ENCODE measurements at places on chromosomes 7 and 10. TPM values are rescaled to one million over a fixed set of nuclear protein-coding genes. Genes with fewer than 3 reads are reported as not detected.

Gene NUPR2
- not detected for total RNA-seq

GRCh38 chr7:136549756-136550155, 318.7 kb upstream of the CHRM2 start:
- no peak for DNase-seq

- no peak for DNase-seq
Observed at GRCh38 chr10:110735620-110736027, 91.5 kb downstream of the RBM20 start.

GRCh38 chr7:6443372-6443941, 4.3 kb downstream of the DAGLB start:
- no peak for DNase-seq

GRCh38 chr10:43042503-43043341, 34.1 kb upstream of the RET start:
- peak; percentile 6 for DNase-seq

DNA sequence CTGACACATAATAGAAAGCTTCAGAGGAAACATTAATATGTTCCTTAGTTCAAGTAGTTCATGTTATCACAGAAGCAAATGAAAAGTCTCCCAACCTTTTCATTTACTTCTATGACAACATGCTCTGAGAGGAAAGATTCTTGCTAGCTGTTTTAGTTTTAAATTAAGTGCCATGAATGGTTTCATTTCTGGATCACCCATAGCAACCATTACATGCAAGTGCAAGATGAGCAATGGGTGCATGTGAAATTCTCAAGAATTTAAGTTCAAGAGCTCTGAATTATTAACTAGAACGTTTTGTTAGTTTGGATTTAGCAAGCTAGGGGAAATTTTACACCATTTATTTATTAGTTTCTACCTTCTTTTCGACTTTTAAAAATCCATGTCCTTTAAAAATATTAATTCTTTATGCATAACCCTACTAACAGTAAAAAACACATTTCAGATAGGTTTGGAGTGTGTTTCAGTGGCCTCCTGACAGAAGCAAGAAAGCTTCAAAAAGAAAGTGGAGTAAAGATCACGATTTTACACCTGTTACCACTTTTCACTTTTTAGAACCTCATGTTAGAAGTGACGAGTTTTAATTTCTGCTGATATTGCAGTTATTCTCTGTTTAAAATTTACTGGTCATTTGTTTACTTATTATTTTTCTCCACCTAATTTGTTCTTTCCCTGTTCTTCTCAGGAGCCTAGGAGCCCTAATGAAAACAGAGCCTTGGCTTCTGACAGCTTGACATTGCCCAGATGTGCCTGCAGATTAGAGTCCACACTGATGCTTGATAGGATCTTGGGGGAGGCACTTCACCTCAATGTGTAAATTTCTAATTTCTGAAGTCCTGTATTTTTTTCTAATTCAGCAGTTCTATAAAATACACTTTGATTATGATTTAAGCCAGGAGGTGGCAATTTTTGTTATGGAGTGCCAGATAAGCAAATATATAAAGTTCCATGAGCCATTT, 995.3 kb upstream of the PHF14 start:
- no peak for DNase-seq

GRCh38 chr10:1266033-1266802, 210.0 kb downstream of the WDR37 start:
- DNase-seq = no peak

DNA sequence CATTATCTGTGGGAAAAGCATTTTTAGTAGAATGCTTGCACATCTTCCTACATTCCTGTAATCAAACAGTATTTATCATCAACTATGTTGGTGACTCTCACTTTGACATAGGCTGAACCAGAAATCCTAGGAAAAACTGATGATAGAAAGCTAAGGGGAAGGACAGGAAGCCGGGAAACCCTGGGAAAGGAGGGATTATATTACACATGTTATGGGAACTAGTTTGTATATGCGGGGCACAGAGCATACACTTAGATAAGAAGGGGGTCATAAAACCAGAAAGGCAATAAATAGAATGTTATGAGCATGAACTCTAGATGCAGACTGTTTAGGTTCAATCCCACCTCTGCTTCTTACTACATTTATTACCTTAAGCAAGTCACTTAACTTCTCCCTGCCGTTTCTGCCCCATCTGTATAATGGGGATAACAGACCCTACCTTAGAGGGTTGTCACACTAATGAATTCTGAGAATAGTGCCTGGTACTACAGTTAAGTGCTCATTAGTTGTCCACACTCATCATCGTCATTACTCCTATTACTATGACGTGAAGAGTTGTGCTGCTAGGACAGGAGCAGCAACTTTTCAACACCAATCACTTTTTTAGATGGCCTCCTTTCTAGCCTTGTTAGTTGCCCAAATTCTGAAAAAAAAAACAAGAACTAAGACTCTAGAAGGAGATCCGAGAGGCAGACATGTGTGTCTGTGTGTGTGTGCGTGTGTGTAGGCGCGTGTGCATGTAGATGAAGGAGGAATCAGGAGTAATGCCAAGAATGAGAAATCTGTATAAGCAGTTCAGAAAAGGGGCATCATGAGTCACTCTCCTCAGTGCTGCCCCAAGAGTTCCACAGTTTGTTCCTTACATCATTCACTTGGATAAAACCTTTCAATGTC, 52.2 kb downstream of the KMT2C start:
- no peak for DNase-seq

Gene GARIN1A
- total RNA-seq = 6.6 TPM

DNA sequence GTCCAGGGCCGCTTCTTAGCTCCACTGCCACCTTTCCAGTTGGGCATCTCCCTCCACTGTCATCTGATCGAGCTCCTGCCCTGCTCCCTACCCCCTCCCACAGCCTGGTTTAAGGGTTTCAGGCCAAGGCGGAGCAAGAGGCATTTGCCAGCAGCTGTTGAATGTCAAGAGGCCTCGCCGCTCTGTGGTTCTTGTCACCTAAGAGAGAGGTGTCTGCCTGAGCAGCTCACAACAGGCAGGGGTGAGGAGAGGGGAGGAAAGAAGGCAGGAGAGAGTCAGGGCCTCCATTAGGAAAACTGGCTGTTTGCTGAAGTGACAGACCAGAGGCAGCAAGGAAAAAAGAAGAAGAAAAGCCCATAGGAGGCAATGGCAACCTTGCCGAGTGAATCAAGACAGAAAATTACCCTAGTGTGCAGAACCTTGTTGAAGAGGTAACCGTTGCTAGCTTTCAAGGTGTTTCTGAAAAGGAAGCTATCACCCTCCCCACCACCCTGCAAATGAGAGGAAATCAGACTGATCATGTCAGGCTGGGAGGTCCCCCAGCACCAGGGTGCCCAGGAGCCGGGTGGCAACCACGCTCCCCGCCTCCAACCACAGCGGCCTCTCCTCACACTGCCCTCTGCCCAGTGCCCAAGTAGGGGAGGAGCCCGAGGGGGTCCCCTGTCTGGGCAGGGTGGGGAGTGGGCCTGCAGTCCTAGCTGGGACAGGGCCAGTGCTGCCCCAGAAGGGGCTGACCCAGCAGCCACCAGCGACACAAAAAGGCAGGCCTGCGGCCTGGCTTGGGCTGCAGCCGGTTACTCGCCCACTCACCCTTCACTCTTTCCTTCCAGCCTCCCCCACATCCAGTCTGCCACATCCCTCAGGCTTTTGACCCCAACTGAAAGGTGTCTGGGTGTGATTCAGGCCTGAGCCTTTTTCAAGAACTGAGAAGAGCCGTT, 7.1 kb downstream of the GATA3 start:
- no peak for DNase-seq

- DNase-seq = no peak
Observed at GRCh38 chr10:132500781-132501415, 36.7 kb upstream of the INPP5A start.

GRCh38 chr7:73395538-73396503, 37.8 kb upstream of the FZD9 start:
- DNase-seq = no peak

Gene NPFFR1
- total RNA-seq = 2.1 TPM

DNA sequence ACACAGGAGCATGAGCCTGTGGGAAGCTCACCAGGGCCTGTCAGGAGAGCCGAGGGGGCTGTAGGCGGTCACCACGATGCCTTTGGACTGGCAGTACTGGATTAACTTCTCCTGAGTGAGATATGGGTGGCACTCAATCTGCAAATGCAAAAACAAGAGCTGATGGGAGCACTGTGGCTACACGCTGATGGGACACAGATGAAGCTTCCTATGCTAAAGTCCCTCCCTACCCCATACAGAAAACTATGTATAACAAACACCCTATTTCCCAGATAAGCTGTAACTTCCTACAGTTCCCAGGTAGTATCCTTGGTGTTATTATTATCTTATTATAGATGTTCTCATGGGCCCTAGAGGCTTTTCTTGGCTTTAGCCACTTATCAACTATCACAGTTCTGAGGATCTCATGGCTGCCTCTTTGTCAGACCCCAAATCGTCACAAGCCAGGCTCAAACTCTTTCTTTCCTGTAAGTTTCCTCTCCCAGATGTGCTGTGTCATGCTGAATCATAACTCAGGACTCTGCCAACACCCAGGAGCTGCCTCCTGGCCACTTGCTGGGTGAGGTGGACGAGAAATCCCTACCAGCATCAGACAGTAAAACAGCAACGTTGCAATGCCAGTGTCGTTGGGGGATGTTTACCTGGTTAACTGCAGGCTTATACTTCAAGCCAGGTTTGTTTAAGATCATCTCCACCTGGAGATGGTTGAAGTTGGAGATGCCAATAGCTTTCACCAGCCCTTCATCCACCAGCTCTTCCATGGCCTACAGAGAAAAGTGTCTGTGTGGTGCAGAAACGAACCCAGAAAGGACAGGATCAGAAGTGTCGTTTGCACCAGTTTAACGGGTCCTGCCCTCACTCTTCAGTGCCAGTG, 10.3 kb downstream of the AKR1B1 start:
- no peak for DNase-seq

Gene KCP
- not detected for total RNA-seq

DNA sequence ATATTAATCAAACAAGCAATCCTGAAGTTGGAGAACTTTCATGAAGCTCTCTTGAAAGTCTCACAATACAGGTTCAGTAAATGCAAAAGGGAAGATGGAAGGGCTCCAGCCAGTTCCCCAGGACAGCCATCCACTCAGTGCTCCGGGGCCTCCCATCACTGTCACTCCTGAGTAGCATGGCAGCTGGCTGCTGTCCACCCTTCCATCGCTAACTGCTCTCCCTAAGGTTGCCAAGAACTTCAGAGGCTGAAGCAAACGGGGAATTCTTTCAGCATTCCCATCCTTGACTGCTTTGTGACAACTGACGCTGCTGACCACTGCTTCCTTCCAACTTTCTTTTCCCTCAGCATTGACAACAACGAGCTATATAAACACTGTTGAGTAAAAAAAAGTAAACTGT, 69.1 kb downstream of the VPS41 start:
- no peak for DNase-seq

Gene SLC18A2
- total RNA-seq = 2.6 TPM

Gene CLEC5A
- not detected for total RNA-seq

GRCh38 chr7:7766671-7767070, 48.3 kb upstream of the RPA3 start:
- DNase-seq = no peak

GRCh38 chr10:113890769-113891168, 36.3 kb downstream of the NHLRC2 start:
- DNase-seq = no peak

- DNase-seq = no peak
Observed at GRCh38 chr7:83111391-83111790, 51.3 kb downstream of the PCLO start.

GRCh38 chr7:130901209-130901783, 167.3 kb upstream of the KLF14 start:
- peak; percentile 87 for DNase-seq

Data from uterus (tissue), 4 donors.